Muscle of back (tissue), 13 donors: ENCODE measurements at places on chromosomes 11 and 22.
A peak's percentile ranks its signal among the peaks of the same experiment; 100 is the strongest.

DNA sequence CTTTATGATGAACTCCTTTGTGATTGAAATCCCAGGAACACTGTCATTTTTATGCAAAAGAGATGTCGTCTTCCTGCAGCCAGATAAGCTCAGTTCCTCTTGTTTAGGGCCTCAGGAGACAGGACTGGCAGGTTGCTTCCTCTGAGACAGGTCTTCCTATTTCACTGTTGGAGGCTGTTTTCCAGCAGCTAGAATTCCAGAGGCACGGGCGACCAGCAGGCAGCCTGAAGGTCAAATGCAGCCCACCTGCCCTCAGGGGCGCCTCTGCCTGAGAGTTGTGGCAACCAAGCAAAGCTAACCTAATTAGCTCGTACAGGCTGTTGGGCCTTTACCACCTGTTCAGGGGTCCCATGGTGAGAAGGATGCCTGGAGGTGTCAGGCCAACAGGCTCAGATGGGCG lies 22.3 kb downstream of the SLC6A5 start:
- no peak for DNase-seq

- DNase-seq = no peak
Observed at GRCh38 chr22:18028817-18029527, 4.6 kb upstream of the MICAL3 start.

GRCh38 chr22:41395531-41396240 lies 13.9 kb downstream of the TEF start:
- DNase-seq = no peak

GRCh38 chr11:69131644-69132300 lies 24.0 kb upstream of the SMIM38 start:
- peak; percentile 77 for DNase-seq

DNA sequence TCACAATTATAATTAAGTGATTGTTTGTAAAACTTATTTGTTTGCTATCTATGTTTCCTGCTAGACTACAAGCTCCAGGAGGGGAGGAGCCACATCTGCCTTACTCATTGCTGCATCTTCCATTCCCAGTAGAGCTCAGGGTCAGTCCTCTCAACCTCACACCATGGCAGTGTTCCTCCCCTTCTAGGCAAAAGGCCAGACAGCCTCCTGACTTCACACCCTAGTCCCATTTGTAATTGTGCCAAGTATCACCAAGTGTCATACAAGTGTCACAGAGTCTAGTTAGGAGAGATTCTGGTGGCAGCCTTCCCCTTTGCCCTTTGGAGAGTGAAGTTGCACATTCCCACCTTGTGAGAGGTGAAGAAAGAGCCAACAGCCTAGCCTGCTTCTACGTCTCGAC lies 490.4 kb downstream of the INSC start:
- no peak for DNase-seq

GRCh38 chr22:27799827-27800249 lies 1.7 kb downstream of the MN1 start:
- no peak for DNase-seq

GRCh38 chr11:134879931-134880330 lies 467.9 kb upstream of the B3GAT1 start:
- no peak for DNase-seq

- no peak for DNase-seq
Observed at GRCh38 chr22:20024650-20025397, 3.9 kb downstream of the TANGO2 start.

GRCh38 chr11:2443406-2443805 lies 908 bp downstream of the TRPM5 start:
- DNase-seq = no peak

DNA sequence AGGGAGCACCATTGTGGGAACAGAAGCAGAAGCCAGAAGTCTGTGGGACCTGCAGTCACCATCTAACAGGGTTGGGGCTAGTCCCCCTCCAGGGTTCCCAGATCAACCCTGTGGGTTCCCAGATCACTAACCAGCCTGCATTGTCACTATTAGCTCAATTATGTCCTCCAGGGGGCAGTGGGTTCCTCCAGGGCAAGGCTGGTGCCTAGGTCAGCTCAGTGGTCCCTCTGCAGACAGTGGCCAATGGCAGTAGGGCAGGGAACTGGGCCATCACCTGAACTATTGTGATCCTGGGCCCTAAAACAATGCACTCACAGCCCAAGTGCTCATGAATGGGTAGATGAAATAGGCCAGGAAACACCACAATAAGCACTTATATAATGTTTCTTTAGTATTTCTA lies 18.8 kb upstream of the PRSS23 start:
- no peak for DNase-seq

- DNase-seq = no peak
Observed at GRCh38 chr22:24697172-24697571, 77.3 kb downstream of the PIWIL3 start.

GRCh38 chr11:47171856-47172255 lies 4.8 kb downstream of the ARFGAP2 start:
- no peak for DNase-seq

- DNase-seq = peak; percentile 88
Observed at GRCh38 chr11:107719557-107720302, 7.9 kb upstream of the SLN start.

DNA sequence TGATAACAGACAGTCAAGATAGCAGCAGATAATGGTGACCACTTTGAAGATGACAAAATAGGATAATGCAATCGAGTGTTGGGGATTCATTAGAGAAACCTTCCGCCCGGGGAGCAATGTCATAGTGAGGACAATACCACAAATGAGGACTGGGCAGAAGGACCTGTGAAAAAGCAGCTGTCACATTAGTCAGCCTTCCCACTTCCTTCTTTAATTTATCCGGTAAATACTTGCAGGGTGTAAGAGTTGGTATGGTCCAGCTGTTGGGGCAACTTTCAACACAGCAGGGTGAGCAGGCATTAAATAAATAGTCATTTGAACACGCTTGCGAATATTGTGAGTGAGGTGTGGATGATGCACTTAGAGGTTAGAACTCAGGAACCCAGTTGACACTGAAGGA lies 132.5 kb upstream of the KIRREL3 start:
- no peak for DNase-seq

DNA sequence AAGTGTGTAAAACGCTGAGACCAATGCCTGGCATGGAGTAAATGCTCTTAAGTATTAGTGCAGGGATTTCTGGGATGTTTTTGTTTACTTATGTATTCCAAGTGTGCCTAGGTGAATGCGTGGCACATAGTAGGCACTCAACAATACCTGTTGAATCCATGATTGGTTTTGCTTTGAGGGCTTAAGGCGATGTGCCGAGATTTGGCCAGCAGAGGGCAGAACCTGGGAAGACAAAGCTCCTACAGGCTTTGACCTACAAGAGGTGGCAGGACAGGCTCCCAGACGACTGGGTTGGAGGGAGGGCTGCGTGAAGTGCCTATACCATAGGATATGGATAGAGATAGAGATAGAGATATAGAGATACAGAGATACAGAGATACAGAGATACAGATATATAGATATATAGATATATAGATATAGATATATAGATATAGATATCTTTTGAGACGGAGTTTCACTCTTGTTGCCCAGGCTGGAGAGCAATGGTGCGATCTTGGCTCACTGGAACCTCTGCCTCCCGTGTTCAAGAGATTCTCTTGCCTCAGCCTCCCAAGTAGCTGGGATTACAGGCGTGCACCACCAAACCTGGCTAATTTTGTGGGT lies 13.9 kb downstream of the KCNE3 start:
- DNase-seq = no peak

GRCh38 chr11:1968454-1969002 lies 21.4 kb downstream of the MRPL23 start:
- DNase-seq = no peak

DNA sequence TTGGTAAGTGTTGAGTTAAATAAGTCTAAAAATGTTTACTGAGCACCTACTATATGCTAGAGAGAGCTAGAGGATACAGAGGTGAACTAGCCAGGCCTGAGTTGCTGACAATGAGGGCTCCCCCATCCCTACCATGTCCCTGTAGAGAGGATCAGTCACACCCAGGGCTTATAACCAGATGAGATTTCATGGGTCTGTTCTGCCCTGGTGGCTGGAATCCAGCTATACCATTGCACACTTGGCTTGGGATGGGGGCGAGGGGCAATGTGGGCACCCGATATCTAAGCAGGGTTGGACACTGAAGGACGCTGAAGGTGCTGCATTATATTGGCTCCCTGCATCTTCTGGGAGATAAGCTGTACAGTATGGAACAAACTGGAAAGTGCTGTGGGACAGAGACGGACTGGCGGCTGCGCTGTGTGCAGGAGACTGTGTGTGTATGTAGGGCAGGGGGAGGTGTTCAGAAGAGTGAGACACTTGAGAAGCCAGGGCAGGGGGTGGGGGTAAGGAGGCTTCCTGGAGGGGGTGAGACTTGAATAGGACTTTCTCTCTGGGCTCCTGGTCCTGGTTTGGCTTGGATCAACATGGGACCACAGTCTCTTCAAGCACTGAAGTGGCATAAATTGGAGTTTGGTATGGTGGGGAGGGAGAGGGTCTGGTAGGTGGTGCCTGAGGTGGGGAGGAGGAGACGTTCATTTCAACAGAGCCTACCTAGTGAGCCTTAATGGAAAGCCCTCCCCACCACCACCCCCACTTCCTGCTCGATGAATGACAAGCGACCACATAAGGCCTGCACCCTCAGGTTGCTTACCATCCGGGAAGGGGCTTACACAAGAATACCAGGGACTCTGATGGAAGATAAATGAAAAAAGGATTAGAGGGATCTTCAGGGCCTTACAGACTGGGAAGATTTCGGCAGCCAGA lies 1.8 kb downstream of the CD82 start:
- DNase-seq = no peak

- DNase-seq = peak; percentile 96
Observed at GRCh38 chr11:125902927-125903710, at the start of gene PUS3. TSS of gene PUS3 (minus strand) at chr11:125903206. CDS start at chr11:125896284, 6,922 bp downstream.

DNA sequence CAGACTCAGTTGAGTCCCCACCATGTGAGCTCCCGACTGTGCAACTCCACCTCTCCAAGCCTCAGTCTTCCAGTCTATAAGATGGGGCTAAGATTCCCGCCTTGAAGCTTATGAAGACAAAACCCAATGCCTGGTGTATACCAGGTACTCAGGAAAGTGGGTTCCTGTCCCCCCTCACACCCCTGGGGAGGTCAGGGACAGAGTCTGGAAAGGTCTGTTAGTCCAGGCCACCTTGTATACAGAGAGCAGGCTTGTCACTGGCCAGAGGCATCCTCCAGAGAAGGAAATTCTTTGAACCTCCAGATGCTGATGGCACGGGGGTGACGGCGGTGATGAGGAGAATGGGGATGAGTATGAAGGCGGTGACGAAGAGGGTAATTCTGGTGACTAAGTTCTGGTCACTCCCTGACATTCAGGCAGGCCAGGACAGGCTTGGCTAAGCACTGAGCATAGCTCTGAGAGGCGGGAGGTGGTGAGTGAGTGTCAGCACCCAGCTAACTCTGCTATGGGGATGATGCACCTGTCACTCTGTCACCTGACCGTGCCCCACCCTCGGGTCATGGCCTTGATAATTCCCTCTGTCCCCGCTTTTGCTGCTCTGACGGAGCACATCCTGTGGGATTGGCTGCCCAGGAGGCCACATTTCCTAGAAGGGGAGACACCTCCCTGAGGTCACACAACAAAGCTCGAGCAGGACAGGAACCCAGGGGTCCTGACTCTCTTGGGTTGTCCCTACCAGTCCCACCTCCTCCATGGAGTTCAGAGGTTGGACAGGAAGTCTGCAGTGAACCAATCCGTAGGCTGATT lies 30.9 kb upstream of the CSNK1E start:
- no peak for DNase-seq

DNA sequence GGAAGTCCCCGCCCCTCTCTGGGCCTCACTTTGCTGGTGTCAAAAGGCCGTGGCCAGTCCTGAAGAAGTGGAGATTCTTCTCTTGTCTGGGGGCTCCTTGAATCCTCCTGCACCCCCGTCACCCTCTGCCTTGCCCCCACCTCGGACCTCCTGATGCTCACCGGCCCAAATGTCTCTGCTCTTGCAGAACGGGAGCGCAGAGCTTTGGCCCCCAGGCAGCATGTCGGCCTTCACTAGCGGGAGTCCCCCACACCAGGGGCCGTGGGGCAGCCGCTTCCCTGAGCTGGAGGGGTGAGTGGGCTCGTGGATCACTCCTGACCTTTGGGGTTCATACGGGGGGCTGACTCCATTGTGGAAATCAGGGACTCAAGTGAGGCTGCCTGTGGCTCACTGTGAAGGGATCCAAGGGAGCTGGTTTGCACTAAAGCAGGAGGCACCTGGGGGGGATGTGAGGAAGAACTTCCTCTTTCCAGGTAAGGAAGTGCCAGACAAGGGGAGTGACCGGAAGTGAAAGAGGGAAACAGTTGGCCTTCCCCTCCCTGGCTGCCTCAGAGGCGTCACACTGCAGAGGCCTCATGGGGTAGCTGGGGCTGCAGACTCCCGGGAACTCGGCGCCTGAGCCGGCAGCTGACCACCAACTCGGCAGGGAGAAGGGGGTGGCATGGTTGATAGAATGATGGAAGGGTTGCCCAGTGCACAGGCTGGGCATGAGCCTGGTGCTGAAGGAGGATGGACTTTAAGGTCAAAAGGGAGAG lies 23.1 kb downstream of the CSF2RB start:
- no peak for DNase-seq

GRCh38 chr11:62921201-62921572 lies at the start of gene CHRM1:
TSS of gene CHRM1 (minus strand) at chr11:62921363. CDS start at chr11:62911100, 10,263 bp downstream.
- no peak for DNase-seq

- DNase-seq = no peak
Observed at GRCh38 chr11:28713850-28714249, 605.7 kb downstream of the METTL15 start.

GRCh38 chr11:128171506-128171905 lies 415.9 kb downstream of the ETS1 start:
- DNase-seq = peak; percentile 71

GRCh38 chr11:128765571-128766549 lies 72.0 kb downstream of the FLI1 start:
- peak; percentile 93 for DNase-seq

- DNase-seq = no peak
Observed at GRCh38 chr11:78338138-78338537, 79.5 kb downstream of the GAB2 start.

- DNase-seq = no peak
Observed at GRCh38 chr11:19763330-19763729, 50.7 kb downstream of the NAV2 start.

DNA sequence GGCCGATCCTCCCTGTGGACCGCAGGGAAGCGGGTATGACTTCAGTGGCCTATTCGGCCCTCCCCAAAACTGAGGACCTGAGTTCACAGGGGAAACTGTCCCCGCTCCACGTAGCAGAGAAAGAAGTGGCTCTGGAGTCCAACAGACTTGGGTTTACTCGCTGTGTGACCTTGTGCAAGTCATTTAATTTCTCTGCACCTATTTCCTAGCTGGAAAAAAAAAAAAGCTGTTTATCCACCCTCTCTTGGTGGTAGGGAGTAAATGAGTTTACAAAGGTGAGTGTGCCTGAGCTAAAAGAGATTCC lies 2.2 kb downstream of the SPON1 start:
- no peak for DNase-seq

- no peak for DNase-seq
Observed at GRCh38 chr11:9693801-9694553, 30.1 kb downstream of the SWAP70 start.

GRCh38 chr22:42399315-42400271 lies 32.6 kb downstream of the NFAM1 start:
- no peak for DNase-seq

DNA sequence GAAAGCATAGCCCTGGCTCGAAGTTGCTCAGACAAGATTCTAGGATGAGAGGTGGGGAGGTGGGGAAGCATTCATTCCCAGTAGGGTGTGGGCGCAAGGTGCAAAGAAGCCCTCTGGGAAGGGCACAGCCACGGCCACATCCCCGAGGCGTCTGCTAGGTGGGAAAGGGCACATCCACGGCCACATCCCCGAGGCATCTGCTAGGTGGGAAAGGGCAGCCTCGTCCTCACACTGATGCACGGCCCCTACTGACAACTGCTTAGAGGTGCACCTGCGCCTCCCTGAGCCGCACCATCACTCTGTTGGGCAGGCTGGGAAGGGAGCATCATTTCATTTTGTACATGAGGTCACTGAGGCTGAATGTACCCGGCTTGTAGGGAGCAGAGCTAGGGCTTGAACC lies 94.6 kb upstream of the PITPNB start:
- no peak for DNase-seq
